ENCODE measurements at places on chromosomes 7 and 10.

- no peak for DNase-seq
These were observed 7.8 kb upstream of the DPYSL4 start for GRCh38 chr10:132178672-132179545.

- DNase-seq: no peak
These were observed 35.0 kb downstream of the HDAC9 start for GRCh38 chr7:18530224-18531179.

DNA sequence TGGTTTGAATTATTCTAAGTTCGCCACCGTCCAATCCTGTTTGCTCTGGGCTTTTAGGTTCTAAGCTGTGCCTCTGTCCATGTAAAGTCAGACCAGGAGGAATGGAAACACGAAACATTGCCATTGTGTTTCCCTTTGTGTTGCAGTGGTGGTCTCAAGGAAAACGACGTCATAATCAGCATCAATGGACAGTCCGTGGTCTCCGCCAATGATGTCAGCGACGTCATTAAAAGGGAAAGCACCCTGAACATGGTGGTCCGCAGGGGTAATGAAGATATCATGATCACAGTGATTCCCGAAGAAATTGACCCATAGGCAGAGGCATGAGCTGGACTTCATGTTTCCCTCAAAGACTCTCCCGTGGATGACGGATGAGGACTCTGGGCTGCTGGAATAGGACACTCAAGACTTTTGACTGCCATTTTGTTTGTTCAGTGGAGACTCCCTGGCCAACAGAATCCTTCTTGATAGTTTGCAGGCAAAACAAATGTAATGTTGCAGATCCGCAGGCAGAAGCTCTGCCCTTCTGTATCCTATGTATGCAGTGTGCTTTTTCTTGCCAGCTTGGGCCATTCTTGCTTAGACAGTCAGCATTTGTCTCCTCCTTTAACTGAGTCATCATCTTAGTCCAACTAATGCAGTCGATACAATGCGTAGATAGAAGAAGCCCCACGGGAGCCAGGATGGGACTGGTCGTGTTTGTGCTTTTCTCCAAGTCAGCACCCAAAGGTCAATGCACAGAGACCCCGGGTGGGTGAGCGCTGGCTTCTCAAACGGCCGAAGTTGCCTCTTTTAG lies 46.3 kb upstream of the DMBT1 start:
- no peak for DNase-seq

- no peak for DNase-seq
These were observed 34.3 kb downstream of the MYL10 start for GRCh38 chr7:101594790-101595189.

- peak; percentile 81 for DNase-seq
These were observed 255.5 kb upstream of the C7orf33 start for GRCh38 chr7:148334959-148335577.

GRCh38 chr7:68485253-68485917 lies 1112.9 kb upstream of the AUTS2 start:
- no peak for DNase-seq

GRCh38 chr7:156224833-156225225 lies 412.6 kb upstream of the SHH start:
- no peak for DNase-seq

- DNase-seq: no peak
These were observed 363.7 kb upstream of the PODXL start for GRCh38 chr7:131919920-131920709.

DNA sequence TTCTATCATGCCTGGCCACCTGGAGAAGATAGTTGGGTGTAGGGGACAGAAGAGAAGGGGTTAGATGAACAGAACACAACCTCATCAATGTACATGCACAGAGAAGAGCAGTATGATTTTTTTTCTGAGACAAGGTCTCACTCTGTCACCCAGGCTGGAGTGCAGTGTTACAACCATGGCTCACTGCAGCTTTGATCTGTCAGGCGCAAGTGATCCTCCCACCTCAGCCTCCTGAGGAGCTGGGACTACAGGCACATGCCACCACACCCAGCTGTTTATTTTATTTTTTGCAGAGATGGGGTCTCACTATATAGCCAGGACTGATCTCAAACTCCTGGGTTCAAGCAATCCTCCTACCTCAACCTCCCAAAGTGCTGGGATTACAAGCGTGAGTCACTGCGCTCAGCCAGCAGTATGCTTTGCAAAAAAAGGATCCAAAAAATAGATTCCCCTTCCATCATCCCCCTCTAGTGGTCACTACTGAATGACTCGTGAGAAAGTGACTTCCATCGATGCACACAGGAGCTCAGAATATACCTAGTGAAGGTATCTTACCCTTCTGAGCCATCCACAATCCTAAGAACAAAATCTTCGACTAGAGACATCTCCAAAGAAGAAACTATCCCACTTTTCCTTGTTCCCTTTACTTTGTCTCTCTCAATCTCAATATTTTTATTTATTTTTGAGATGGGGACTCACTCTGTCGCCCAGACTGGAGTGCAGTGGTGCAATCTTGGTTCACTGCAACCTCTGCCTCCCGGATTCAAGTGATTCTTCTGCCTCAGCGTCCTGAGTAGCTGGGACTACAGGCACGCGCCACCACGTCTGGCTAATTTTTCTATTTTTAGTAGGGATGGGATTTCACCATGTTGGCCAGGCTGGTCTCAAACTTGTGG lies 21.0 kb downstream of the ZCWPW1 start:
- DNase-seq: peak; percentile 39

GRCh38 chr10:109701633-109702215 lies 221.6 kb downstream of the XPNPEP1 start:
- no peak for DNase-seq

- DNase-seq: no peak
These were observed 472.8 kb upstream of the CELF2 start for GRCh38 chr10:10544890-10545289.

- no peak for DNase-seq
These were observed 247.7 kb upstream of the PPP2R2D start for GRCh38 chr10:131653140-131653539.

Measured in NCI-H2227 treated with DMSO at 0.1 percent for 48 hours (cell line).